Stimulated activated naive CD4-positive, alpha-beta T cell (primary cell): ENCODE measurements at places on chromosomes 5 and 9.

DNA sequence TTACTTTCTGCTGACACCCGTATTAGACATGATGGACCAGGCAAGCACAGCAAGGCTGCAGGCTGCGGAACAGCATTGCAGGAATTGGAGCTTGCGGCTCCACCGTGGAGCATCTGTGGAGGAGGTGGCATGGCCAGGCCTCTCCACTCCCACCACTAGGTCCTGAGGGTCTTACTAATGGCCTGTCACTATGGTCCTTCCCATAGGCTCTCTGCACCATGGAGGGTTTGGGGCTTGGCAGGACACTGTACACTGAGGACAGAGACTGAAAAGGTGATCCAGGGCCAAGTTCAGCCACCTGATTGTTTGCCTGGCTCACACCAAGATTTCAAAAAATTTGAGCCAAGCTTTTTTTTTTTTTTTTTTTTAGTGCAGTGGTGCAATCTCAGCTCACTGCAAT lies 14.3 kb upstream of the ZBTB43 start:
- no peak for DNase-seq

- DNase-seq, result no peak
Observed at GRCh38 chr9:94199776-94200175, 59.3 kb upstream of the ZNF169 start.

DNA sequence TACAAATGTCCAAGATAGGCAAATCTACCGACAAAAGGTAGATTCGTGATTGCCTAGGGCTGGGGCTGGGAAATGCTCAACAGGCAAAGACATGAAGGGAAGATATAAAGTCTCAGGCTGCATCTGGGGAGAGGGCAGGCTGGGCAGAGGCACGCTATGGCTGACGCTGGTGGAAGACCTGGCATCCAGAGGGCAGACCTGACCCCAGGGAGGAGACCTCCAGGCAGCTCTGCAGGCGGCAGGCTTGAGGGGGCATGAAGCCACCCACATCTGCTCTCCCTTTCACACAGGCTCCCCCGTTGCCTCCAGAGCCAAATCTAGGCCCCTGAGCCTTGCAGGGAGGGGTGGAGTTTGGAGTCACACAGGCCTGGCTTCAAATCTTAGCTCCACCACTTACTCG lies 145.5 kb downstream of the PAX5 start:
- no peak for DNase-seq

- no peak for DNase-seq
Observed at GRCh38 chr5:154397652-154398406, 48.0 kb upstream of the SAP30L start.

DNA sequence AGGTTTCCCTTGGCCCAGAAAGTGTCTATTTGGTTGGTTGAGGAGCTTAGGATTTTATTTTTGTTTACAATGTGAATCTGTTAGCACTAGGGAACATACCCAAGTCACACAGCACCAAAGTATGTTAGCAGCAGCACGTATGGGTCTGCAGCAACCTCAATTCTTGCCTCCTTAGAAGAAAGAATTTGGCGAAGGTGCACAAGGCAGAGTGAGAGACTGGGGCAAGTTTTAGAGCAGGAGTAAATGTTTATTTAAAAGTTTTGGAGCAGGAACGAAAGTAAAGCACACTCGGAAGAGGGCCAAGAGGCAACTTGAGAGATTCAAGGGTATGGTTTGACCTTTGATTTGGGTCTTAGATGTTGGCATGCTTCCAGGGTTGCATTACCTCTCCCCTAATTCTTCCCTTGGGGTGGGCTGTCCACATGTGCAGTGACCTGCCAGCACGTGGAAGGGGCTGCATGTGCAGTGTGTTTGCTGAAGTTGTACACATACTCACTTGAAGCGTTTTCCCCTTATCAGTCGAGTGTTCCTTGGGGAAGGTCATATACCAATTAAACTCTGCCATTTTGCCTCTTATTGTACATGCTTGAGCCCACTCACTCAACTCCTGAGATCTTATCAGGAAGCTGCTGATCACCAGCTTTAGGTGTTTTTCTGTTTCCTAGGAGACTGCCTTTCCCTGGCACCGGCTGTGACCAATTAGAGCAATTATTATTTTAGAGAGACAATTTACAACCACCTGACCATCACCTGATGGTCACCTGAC lies 64.9 kb upstream of the SHC3 start:
- DNase-seq, result no peak

DNA sequence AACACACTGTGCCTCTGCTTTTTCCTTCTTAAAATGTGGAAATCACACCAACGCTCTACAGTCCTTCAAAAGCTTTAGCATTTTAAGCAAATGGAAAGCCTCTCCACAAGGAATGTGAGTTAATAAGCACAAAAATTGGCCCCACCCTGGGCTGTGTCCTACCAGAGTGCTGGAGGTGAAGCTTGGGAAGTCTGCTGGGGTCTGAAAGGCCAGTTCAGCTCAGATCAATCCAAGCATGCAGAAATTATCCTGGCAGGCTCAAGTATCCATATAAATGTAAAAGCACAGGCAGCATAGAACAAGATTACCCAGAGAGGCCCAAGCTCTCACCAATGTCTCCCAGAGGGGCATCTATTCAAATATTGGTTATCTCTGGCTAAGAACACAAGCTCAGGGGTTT lies 98.5 kb downstream of the ESM1 start:
- DNase-seq, result no peak

- no peak for DNase-seq
Observed at GRCh38 chr5:171961117-171961516, 45.3 kb downstream of the FBXW11 start.

GRCh38 chr5:39520232-39520572 lies 95.4 kb upstream of the DAB2 start:
- DNase-seq, result no peak

DNA sequence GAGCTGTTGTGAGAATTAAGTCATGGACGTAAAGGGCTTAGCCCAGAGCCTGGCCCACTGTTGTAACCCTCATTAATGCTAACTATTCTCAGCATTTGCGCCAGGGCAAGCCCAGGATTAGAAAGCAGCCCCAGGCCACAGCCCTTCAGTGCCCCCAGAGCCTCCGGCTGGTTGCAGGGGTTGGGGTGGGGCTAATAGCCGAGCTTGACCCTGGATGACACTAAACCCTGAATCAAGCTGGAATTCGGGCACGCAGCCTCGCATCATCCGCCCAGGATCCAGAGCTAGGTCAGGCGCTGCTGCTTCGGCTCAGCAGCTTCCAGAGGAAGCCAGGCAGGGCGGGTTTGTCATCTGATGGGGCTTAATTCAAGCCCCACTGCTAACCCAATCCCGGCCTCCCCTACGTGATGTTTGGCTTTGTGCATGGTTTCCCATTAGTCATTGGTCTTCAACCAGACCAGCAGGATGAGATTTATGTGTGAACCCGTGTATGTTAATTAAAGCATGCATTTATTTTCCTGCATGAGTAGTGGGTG lies 1.2 kb upstream of the MEGF9 start:
- DNase-seq, result no peak

DNA sequence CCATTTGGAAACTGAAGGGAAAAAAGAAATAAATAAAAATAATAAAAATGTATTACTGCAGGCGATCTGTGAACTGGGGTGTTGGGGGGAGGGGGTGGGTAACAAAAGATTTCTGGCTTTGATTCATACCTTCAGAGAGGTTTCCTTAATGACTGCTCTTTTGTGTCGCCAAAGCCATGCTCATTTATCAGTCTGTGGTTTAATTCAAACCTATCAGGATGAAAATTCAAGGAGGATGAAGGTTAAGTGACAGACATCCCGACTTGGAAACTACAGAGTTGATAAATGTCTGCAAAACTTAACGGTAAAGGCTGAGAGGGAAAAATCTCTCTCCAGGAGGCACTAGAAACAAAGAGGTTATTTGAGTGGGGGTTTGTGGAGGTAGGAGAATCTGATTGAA lies 278.2 kb downstream of the PSAT1 start:
- no peak for DNase-seq

DNA sequence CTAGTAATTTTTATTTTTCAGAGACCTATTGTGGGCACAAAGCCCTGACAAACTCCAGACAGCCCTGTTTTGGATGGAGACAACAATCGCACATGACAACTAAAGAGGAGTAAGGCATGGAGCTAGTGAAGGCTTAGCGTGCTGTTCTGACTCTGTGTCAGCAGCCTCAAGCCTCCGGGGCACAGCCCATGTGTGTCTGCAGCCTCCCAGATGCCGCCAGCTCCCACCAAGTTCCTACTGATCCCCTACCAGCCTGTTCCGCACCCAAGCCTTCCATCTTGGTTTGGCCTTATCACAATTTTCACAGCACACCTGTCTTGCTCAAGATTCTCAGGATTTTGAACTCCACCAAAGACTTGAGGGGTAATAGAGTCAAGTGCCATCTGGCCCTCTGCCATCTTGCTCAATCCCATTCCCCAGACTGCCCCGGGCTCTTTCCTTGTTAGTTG lies 70.3 kb upstream of the SH3PXD2B start:
- no peak for DNase-seq

GRCh38 chr9:124390794-124391658 lies 24.2 kb downstream of the PSMB7 start:
- no peak for DNase-seq

DNA sequence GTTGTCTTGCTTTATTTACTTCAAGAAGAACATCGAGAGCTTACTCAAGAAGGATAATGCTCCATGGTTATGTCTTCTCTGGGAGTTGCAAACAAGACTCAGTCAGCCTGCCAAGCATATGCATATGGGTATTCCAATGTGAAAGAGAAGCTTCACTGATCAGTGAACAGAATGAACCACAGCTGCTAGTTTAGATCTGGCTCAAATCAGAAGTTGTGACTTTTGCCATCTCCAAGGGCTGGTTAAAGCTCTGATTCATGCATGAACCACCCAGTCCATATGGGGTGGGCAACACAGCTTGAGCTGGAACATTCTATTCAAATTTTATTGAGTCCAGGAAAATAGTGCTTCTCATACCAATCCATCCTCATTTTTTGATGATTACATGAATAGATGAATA lies 50.0 kb downstream of the ATPSCKMT start:
- DNase-seq, result no peak

DNA sequence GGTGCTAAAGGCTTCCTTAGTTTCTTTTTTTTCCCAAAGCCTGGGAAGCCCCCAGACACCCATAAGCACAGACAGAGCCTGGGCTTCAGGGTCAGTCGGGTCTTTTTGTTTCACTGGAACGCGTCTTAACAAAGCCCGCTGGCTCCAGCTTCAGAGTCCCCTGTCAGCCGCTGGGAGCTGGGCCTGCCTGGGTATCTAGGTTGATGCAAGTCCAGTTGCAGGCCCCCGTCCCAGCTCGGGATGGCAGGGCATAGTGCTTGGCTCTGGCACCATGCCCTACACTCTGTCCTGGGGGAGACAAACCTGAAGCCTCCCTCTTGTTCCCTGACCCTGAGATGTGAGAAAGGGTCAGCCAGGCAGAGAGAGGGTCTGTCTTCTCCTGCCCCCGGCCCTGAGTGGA lies 14.5 kb downstream of the OLFM1 start:
- DNase-seq, result no peak

DNA sequence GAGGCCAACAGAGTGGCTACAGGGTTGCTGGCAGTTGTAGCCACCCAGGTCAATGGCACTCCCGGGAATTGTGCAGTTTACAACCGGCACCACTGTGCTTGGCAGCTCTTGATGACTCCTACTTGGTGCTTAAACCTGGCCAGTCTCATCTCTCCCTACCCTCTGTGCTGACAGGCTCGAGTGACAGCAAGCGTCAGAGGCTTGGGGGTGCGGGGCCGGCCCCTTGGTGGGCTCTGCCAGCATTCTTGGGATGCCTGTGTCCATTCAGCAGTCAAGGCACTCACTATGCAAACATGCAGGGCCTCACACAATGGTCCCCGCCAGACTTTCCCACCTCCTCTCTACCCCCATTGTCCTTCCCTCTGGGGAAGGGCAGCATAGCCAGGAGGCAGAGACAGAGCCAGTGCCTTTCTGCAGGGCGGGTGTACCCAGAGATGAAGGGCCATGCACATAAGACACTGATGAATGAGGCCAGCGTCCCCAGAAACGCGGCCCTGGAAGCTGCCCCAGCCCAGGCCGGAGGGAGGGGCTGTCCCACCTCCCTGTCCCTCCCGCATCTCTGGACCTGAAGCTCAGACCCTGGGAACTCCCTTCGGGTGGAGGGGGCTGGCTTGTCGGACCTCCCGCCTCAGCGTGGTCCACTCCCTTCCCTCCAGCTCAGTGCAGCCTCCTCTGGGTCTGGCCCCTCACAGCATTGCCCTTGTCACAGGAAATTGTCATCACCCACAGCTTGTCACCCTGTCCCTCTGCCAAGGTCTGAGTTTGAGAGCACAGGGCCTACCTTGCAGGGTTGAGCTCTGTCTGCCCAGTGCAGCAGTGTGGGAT lies 26.4 kb upstream of the NOTCH1 start:
- no peak for DNase-seq

DNA sequence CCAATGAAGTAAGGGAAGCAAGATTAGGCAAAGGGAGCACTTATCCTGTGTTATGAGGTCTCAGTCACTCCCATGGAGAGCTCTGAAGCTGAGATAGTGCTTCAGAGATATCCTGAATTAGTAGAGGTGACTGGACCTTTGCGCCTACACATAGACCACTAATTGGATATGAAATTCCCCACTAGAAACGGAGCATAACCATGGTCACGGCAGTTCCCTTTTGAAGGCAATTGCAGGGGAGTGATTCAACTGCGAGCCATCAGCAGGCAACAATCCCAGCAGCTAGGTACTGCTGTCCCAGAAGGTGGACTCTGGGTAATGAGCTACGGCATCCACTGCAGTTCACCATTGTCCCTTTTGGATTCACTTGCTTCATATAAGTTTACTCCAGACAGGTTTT lies 267.7 kb upstream of the RASA1 start:
- DNase-seq, result no peak

DNA sequence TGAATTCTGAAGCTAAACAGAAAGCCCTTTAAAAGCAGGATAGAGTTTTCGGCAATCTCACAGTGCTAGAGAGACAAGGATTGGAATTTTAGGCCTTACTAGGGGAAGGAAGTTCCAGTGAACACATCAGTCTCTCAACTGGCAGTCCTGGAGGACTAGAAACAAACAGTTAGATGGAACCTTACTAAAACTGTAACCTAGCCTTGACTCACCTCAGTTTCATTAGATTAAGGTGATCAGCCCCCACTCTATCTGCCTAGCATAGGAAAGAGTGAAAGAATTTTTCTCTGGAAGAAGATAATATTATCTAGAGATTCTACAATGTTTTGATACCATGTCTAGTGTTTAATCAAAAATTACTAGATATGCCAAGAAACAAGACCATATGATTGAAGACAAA lies 25.8 kb upstream of the SMIM23 start:
- DNase-seq, result no peak

GRCh38 chr5:161857358-161857757 lies 9.4 kb downstream of the GABRA1 start:
- DNase-seq, result no peak

DNA sequence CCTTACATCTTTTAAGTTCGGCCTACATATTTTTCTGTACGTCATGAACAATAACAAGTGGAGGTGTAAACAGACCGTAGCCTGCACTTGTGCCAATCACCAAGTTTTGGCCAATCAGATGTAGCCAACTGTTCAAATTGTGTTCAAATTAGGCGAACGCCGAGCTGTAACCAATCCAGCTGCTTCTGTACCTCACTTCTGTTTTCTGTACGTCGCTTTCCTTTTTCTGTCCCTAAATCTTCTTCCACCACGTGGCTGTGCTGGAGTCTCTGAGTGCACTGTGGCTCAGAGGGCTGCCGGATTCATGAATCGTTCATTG lies 26.4 kb downstream of the TRIM14 start:
- DNase-seq, result peak; percentile 23
